ENCODE measurements at places on chromosomes 5 and 9.

DNA sequence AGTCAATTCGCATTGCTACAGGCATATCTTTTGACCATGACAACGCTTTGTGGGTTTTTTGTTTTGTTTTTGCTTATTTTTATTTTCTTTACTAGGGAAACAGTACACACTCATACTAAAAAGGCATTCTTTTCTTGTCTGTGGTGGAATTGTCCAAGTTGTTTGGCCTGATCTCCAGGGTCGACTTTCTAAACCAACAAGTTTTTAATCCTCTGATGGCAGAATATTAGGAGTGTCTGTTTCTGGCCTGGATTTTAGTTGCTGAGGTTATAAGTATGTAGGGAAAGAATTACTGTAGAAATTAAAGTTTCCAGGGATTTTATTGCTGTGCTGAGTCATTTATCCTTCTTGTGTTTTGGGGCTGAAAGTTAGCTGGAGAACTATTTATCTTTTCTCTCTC is 218.5 kb downstream of the TAF11L14 start:
- DNase-seq: no peak

- DNase-seq: no peak
Observed at GRCh38 chr9:17536027-17536426, 42.8 kb upstream of the SH3GL2 start.

DNA sequence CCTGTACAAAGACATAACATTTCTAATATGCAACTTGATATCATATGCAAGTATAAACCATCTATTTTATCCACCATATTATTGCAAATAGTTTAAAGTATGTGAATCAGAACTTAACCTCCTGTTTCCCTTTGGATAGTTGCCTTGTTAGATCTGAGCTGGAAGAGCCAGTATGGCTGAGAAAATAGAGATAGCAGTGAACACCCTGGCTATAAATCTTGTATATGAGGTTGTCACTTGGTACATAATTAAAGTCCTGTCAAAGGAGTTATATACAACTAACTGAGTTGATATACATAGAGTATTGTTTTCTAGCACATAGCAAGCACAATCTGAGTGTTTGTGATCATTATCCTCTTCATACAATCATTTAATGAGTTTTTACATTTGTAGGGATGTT is 272.3 kb downstream of the NTRK2 start:
- no peak for DNase-seq

DNA sequence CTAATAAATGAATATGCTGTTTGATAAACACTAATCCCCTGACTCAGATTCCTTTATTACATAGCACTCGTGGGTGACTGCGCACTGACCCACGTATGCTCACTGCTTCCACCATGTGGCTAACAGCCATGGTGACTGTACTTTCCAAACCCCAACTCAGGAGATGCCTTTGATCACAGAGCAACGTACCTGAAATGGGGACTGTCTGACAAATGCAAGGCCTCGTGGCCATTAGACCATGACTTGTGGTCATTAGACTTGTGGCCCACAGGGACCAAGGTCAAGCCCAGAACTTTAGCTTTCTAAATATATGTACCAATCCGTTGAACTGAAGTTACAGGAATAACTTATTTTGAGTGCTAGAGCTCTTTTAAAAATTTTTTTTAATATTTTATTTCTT is 46.6 kb downstream of the CYFIP2 start:
- no peak for DNase-seq

DNA sequence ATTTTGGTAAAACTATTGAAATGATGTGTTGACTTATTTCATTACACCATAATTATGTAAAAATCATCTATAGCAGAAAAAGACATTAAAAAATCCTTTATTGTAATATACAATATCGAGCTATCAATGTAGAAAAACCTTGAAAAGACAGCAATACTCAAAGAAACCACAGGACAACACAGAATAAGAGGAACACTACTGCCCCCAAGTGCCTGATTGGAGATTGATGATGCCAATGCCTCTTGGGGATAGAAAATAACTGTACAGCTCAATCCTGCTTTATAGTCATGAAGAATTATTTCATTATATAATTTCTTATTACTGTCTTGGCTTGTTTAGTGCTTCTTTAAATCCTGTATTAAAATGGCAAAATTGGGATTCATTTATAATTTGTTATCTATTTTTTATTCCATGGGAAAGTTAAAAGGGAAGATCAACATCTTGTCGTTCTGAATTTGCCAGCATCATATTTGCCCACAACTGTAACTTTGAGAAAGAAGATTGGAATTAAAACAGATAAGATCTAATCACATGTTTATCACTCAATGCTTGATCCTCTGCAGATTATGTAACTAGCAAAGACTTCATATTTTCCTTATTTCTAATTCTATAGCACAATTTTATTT is 337.5 kb downstream of the CDH9 start:
- no peak for DNase-seq

DNA sequence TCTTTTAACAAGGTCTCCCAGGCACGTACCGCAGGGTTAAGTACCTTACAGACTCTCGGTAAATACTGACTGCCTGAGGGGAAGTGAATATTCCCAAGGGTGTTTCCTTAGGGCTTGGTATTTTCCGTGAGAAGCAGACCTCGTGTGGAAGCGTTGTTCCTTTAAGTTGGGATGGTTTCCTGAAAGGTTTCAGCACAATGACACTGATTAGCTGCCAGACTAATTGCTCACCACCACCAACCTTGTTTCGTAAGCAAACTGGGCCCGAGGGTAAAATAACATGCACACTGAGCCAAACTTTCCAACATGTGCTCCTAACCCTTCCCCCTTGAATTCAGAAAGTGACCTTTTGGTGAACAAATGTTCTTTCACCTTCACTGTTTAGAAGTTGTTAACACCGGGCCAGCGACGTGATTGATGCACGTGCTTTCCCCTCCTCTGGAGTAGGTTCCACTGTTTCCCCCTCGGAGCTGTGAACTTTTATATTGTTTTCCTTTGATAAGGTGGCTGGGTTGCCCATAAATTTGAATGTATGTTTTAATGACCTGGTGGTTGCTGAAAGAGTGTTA is 128.1 kb upstream of the RPS23 start:
- no peak for DNase-seq

DNA sequence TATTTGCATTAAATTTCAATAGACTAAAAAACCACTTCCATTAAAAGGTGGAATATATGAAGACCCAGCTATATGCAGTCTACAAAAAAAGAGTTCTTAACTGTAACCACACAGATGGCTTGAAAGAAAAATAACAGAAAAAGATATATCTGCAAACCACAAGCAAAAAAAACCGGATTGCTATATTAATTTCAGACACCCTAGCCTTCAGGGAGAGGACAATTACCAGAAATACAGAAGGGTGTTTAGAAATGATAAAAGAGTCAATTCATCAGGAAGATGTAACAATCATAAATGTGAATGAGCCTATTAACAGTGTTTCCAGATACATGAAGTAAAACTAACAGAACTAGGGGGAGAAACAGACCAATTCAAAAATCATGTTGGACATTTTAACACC is 56.9 kb upstream of the SMIM23 start:
- no peak for DNase-seq

DNA sequence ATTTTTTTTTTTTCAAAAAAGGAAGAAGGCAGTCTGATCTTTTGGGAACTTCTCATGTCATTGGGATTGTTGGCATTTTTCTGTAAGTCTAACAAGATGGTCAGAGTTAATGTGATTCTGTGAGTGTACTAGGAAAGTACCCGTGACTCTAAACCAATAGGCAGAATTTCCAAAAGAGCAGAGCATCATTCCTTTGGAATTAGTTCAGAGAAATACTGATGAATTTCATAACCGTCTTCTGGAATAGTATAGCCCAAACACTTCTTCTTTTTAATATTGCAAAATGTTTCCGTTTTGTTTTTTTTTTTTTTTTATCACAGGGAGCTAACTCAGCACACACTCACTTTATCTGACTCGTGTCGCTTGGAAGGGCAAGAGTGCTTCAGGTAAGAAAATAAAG is 407.4 kb downstream of the DTWD2 start:
- DNase-seq: no peak

DNA sequence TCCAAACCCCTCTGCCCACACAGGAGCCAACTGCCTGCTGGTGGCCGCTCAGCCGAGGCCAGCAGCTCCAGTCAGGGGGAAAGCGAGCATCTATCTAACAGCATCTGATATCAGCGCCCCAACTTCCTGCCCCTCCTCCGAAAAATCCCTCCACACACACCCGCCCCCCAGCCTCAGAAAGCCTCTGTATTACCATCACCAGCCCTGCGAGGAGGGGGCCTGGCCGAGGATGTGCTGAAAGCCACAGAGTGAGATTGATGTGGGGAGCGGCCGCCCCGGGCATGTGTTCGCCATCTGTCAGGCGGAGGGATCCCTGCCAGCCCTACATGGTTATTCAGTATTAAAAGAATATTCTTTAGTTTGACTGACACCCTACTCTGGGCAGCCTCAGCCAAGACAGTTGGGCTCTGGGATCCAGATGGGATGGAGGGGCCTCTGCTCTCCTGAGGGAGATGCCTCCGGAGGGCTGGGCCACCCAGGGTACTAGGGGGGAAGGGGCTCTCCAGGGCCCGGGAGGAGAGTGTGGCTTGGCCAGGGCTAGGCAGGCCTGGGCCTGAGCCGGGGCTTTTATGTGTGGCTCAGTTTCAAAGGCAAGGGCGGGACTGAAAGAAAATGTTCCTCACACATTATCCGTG is 98.0 kb downstream of the HSD17B3 start:
- no peak for DNase-seq

DNA sequence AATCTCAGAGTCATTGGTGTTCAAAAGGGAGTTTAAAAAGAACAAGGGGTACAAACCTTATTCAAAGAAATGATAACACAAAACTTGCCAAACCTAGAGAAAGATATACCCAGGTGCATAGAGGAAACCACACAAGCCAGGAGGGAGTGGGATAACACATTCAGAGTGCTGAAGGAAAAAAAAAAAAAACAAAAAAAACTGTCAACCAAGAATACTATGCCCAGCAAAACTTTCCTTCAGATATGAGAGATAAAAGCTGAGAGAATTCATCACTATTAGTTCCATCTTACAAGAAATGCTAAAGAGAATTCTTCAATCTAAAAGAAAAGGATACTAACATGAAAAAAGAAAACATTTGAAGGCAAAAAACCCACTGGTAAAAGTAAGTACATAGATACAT is 11.5 kb upstream of the TESK1 start:
- DNase-seq: no peak

All from cortex of kidney (tissue), 1 donor.